Stimulated activated CD4-positive, alpha-beta T cell treated with anti-CD3 and anti-CD28 coated beads, Interleukin-4, amount 100 ng/mL, for 4 hours (primary cell): ENCODE measurements at places on chromosomes 6 and 20.
A peak's percentile ranks its signal among the peaks of the same experiment; 100 is the strongest.

- DNase-seq, result peak; percentile 60
Measured at GRCh38 chr20:62143957-62144825, 622 bp downstream of the SS18L1 start.

DNA sequence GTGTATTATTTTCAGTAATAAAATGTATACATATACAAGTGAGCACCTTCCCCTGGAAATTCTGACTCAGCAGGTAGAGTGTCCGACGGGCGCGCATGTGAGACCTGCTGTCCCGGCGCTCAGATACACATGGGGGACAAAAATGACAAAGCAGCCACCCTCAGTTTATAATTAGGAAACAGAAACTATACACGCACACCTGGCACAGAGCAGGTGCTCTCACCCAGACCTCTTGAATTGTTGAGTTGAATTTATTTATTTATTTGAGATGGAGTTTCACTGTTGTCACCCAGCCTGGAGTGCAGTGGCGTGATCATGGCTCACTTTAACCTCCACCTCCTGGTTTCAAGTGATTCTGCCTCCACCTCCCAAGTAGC, 180.4 kb downstream of the ZDHHC14 start:
- DNase-seq, result no peak

DNA sequence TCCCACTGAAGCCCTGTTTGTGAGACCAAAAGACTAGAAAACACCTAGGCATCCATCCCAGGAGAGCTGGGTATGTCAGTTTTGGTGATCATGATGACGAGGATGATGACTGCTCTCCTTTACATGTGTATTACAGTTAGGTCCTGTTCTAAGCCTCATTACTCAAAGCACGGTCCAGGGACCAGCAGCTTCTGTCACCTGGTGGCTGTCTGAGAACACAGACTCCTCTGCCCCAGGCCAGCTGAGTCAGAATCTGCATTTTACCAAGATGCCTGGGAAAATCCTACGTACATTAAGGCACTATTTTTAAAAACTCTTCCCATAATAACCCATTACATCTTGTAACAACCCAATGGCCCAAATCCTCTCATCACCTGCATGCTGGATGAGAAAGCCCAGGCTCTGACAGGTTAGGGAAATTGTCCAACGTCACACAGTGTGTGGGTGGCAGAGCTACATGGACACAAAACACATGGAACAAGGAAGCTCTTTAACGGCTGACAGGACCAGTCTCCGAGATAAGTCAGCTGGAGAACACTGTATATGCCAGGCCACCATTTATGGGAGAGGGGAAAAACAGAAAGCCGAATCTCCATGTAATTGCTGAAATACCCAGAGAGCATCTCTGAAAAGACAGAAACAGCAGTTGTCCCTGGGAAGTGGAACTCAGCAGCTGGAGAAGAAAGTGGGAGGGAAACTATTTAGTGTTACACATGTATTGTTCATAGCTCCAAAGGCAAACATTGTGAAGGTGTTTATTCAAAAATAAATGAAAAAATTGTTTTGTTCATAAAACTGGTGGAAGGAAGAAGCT, 65.4 kb downstream of the BMP7 start:
- no peak for DNase-seq

- no peak for DNase-seq
Measured at GRCh38 chr6:121828146-121828886, 392.9 kb downstream of the GJA1 start.

GRCh38 chr6:121492536-121492935, 57.1 kb downstream of the GJA1 start:
- no peak for DNase-seq

DNA sequence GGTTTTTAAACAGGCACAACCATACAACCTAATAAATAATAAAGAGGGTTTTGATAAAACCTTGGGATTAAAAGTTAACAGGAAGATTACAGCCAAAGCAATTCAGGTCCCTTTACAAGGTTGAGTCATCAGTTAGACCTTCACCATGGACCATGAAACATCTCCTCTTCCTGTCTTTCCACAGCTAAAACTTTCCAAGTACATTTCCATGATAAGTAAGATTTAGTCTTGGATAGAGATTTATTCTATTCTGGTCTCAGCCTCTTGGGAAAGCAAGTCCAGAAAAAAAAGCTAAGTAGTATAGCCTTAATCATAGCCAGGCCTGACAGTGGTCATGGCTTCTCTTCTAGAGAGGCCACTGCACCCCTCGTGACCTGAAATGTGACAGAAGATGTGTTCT, 2.9 kb upstream of the PRSS35 start:
- DNase-seq, result no peak

DNA sequence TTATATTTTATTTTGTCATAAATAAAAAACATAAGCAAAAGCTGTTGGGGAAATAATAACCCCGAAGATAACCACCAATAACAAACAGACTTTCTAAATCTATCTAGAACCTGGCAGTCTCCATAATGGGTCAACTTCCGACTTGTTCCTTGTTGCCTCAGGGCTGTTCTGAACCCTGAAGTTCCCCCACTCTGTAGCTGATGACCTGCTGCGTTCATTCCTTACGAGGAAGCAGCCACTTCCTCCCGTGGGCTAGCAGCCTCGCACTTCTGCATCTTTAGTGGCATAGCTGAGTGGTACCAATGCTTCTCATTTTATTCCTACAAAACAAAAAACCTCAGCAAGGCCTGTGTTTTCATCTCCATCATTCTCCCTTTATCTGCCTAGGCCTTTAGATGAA, 103.0 kb downstream of the PLEKHG1 start:
- no peak for DNase-seq

DNA sequence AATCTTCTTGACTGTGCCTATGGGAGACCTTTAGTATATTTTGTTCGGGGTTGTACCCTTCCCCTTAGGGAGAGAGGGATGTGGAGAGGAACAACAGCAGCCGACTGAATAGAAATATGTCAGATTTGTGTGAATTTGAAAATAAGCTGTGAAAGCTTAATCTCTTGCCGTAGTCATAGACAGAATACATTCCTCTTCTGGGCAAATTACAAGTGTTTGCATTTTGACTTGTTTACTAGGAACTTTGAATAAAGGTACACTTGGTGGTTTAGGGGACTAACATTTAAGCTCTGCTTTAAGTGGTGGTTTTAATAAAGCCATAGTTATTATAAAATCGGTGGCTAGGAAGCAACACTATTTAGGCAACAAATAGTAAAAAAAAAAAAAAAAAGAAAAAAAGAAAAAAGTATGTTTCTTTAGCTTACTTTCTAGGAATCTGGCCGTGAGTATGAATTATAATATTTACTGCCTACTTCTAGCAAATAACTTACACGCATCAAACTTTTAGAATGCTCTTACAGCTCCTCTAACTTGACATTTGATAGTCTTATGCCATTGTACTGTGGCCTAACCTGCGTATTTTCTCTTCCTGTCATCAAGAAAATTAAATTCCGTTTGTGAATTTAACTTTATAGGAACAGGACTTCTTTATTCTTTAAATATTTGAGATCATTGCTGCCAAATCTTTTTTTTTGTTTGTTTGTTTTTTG, 65.1 kb downstream of the ZBTB2 start:
- no peak for DNase-seq

DNA sequence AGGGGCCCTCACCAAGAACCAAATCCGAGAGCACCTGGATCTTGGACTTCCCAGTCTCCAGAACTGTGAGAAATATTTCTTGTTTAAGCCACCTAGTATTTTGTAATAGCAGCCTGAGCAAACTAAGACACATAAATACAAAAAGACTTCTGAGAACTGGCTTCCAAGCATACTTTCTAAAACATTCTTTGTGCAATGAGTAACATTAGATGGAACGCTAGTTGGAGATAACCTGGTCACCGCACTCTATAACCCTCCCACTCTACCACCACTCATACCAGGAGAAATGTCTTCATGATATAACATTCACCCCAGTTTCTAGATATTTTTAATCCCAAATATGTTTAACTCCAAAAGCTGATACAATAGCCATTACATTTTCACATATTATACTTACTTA, 169.5 kb upstream of the THEMIS start:
- DNase-seq, result no peak

DNA sequence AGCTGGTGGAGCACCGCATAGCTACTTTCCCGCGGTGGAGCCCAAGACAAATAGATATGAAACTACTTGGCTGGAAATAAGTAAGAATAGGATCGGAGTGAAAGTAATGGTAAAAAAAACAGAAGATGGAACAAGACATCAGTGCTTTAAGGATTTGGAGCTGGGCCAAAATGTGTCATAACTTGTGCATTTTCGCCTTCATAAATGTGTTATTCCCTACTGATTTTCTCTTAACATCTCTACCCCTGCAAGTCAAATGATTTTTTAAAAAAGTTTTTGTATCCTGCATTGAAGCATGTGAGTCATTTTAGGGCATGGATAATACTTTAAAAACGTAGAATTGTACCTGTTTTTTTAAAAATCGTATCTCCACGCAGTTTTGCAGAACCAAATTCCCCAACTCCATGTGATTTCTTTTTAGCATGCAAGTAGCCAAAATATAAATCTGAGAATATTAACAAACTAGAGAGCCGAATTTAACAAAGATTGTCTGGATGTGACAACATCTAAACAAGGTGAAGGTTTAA, 882 bp upstream of the FAM184A start:
- no peak for DNase-seq

GRCh38 chr20:53343448-53343847, 250.2 kb downstream of the ZNF217 start:
- DNase-seq, result no peak

- DNase-seq, result no peak
Measured at GRCh38 chr20:56815796-56816195, 186.7 kb downstream of the TFAP2C start.

GRCh38 chr20:3239867-3240775, 1.1 kb upstream of the SLC4A11 start:
- DNase-seq, result no peak

- DNase-seq, result no peak
Measured at GRCh38 chr20:48783533-48784272, 44.1 kb downstream of the PREX1 start.

DNA sequence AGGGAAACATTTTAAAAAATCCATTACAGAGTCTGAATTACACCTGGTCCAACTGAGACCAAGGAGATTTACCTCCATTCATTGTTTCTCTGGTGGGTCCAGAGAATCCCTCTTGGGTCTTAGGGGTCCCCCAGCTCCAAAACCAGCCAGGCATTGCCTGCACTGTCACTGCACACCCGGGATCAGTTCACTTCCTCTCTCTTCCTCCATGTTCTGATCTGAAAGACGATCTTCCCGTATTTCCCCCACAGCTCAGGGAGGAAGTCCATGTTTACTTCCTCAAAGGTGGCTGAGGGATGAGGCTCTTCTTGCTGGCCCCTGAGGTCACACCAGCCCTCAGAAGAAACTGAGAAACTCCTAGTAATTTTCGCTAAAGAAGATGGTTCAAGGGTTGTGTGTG, 159.7 kb downstream of the BMP7 start:
- DNase-seq, result no peak

DNA sequence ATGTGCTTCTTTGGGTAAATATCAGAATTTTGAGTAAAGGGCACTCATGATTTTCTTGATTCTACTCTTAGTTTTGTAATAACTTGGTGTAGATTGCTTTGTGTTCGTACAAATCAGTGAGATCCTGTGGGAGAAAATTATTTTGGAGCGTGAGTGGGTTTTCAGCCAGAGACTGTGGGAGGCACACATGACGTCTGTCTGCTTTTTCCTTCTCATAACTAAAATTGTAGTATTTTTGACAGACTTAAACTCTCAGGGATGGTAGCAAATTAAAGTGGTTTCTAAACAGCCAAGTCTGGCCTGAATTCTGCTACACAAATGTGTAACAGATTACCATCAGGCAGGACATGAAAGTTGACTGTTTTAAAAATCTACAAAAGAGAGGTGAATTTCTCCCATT, 222.6 kb downstream of the OTOR start:
- DNase-seq, result no peak
